SK-N-SH (cell line): ENCODE measurements at places on chromosomes 13 and 19.
A peak's percentile ranks its signal among the peaks of the same experiment; 100 is the strongest.

GRCh38 chr19:290372-291005, 714 bp downstream of the PLPP2 start:
- DNase-seq, result peak; percentile 68

- DNase-seq, result no peak
Measured at GRCh38 chr13:94210816-94211215, 268.7 kb downstream of the DCT start.

- DNase-seq, result no peak
Measured at GRCh38 chr13:76474966-76475365, 411.2 kb downstream of the KCTD12 start.

DNA sequence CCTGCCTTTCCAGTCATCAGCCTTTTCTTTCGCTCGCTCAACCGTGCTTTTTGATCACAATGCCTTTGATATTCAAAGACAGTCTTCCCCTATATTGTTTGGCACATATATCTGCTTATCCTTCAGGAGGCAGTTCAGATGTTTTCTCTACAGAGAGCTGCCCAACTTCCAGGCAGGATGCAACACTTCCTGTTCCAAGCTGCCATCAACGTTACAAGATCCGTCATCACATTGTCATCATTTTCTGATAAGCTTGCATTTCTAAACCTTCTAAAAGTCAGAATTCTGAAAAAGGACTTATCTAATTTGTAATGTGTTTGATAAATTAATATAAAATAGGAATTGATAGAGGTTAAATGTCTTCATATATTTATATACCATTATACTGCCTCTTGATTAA, 574.2 kb downstream of the TBC1D4 start:
- DNase-seq, result no peak

DNA sequence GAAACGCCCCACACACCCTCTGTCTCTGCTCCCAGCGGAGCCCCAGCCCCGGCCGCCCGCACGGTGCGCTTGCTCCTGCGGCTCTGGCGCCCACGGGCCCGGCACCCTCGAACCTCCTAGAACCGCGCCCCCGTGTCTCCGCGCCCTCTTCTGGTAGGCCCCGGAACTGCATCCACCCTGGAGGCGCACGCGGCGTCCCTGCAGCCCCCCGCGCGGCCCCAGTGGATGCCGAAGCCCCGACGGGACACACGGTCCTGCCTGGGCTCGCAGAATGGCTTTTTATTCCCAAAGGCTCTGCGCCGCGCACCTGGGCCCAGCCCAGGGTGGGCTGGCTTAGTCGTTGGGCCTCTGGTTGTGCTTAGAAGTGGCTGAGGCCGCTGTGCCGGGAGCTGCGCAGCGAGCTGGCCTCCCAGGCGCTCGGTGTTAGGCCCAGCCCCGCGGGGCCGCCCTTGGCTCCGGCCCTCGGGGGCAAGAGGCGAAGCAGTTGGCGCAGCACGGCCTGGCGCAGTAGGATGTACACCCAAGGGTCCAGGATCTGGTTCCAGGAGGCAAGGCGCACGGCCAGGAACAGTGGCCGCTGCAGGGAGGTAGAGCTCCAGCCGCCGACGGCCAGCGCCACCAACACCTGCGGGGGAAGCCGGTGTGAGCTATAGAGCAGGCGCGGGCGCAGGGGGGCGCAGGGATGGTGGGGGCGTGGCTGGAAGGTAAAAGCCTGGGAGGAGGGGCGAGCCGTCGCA, 2.8 kb downstream of the PTGER1 start:
- peak; percentile 96 for DNase-seq

GRCh38 chr19:12126707-12127106, 13.4 kb downstream of the ZNF20 start:
- DNase-seq, result peak; percentile 45

- no peak for DNase-seq
Measured at GRCh38 chr19:31461814-31462539, 112.7 kb upstream of the TSHZ3 start.

- no peak for DNase-seq
Measured at GRCh38 chr19:39916236-39916635, 18.2 kb downstream of the FCGBP start.

- DNase-seq, result no peak
Measured at GRCh38 chr19:28301961-28302360, 911.0 kb downstream of the UQCRFS1 start.

DNA sequence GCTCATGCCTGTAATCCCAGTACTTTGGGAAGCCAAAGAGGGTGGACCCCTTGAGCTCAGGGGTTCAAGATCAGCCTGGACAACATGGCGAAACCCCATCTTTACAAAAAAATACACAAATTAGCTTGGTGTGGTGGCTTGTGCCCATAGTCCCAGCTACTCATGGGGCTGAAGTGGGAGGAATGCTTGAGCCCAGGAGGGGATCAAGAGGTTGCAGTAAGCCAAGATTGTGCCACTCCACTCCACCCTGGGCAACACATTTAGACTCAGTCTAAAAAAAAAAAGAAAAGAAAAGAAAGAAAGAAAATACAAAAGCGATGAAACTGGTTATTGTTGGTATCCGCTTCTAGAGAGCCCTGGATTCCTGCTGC, 597.4 kb downstream of the UQCRFS1 start:
- DNase-seq, result no peak

GRCh38 chr13:69324090-69324886, 783.3 kb upstream of the ATXN8OS start:
- DNase-seq, result peak; percentile 12

- no peak for DNase-seq
Measured at GRCh38 chr13:27065582-27065981, 106.0 kb downstream of the USP12 start.

- peak; percentile 48 for DNase-seq
Measured at GRCh38 chr19:57465680-57466381, 8.9 kb upstream of the VN1R1 start.

DNA sequence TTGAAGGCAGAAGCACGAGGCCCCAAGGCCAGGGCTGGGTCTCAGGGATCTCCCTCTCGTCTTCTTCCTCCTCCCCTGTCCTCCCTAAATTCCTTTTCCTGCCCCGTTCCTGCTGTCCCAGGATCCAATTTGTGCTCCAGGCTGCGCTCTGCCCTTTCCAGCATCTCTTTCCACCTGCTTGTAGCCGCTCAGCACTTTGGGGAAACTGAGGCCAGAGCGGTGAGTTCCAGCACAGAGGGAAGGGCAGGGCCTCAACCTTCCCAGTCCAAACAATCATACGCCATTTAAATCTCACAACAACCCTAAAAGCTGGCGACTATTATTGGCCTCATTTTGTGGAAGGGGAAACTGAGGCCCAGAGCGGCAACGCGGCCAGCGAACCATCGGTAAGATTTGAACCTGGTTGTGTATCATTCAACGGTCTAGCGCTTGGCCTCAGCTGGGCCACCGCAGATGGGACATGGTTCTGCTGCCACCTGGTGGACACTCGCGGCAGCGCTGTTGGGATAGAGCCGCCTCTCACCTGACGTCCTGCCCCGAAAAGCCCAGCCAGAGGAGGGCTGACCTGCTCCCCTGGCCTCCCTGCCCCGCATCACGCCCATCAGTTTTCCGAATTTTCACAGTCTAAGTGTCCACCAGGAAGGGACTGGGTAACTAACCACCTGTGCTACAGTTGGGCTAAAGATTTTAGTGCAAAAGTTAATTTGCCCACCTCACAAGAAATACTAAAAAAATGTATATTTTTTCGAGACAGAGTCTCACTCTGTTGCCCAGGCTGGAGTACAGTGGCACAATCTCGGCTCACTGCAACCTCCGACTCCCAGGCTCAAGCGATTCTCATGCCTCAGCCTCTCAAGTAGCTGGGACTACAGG, 4.2 kb upstream of the RPL18A start:
- peak; percentile 84 for DNase-seq

GRCh38 chr19:32397671-32398101, 7.9 kb upstream of the DPY19L3 start:
- no peak for DNase-seq

- DNase-seq, result no peak
Measured at GRCh38 chr13:31968473-31968872, 63.1 kb upstream of the FRY start.

GRCh38 chr13:84864341-84864740, 934.9 kb downstream of the SLITRK6 start:
- no peak for DNase-seq

GRCh38 chr13:19592657-19593180, 31.4 kb upstream of the TPTE2 start:
- no peak for DNase-seq

- DNase-seq, result no peak
Measured at GRCh38 chr19:56137405-56137804, 3.7 kb upstream of the ZNF444 start.

GRCh38 chr19:12786141-12786870, 5.0 kb upstream of the JUNB start:
- DNase-seq, result peak; percentile 46

- DNase-seq, result no peak
Measured at GRCh38 chr13:77952737-77953136, 34.1 kb upstream of the EDNRB start.

- no peak for DNase-seq
Measured at GRCh38 chr13:110812121-110812868, 98.8 kb downstream of the ING1 start.

GRCh38 chr19:52590728-52591127, 20.6 kb downstream of the ZNF701 start:
- no peak for DNase-seq

- no peak for DNase-seq
Measured at GRCh38 chr13:91111476-91112200, 235.8 kb upstream of the MIR17HG start.

GRCh38 chr13:24894277-24894971, 130.5 kb downstream of the RNF17 start:
- no peak for DNase-seq

- peak; percentile 60 for DNase-seq
Measured at GRCh38 chr19:33436360-33437345, 63.1 kb downstream of the CEBPG start.

GRCh38 chr19:14565765-14566711, 5.8 kb downstream of the NDUFB7 start:
- peak; percentile 23 for DNase-seq

GRCh38 chr19:14363183-14364097, 17.8 kb upstream of the ADGRE5 start:
- DNase-seq, result peak; percentile 58

DNA sequence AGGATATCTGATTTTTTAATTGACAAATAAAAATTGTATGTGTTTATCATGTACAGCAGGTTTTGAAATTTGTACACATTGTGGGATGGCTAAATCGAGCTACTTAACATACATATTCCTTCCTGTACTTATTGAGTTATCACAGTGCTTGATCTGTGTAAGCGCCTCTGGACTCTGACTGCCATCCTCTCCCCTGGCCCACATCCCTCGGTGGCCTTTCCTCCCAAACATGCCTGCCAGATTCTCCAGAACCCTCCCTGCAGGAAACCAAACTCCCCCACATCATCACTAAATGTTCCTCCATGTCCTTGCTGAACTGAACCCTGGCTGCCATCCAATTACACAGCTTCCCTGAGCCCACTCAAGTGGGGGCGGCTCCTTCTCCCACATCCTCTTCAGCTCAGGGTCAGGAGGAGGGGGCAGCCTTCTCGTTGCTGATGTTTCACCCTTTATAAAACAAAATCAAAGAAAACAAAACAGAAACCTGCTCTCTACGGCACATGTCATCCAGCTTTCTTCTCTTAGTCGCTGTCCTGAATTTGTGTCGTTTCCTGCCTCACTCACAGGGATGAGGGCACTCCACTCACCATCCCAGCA, 97.1 kb upstream of the SPATA13 start:
- no peak for DNase-seq

DNA sequence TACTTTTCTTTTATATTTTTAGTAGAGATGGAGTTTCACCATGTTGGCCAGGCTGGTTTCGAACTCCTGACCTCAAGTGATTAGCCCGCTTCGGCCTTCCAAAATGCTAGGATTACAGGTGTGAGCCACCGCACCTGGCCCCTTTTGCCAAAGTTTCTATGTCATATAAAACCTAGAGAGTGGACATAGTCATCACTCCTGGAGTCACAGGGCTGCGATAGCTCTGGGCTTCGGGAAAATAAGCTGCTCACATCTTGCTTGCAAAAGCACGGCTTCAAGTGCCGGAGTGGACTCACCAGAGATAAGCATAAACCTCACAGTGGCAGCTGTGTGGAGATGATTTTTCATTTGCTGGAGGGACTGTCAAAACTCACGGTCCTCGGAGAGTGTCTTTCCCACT, 171.2 kb downstream of the TEX29 start:
- DNase-seq, result no peak

DNA sequence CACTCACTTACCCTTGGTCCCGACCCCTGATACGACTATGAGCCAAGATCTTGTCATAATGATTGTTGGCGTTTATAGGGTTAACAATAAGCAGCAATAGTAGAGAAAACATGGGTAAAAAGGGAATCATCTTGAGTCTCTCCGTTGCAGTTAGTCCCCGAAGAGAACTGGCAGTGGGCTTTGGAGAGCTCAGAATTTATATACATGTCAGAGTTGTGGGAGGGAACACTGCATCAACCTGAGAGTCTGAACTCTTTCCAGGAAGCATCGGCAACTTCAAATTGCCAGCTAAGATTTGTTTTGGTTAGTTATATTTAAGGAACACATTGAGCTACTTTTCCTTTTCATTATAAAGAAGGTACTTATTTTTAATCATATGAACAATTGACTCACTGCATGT, at the start of gene POSTN:
TSS of gene POSTN (minus strand) at position 172 of the 400 bp plus-strand sequence. CDS start at position 130, 42 bp downstream.
- no peak for DNase-seq

- no peak for DNase-seq
Measured at GRCh38 chr19:38265213-38265861, 964 bp downstream of the SPINT2 start.

- peak; percentile 61 for DNase-seq
Measured at GRCh38 chr13:114143806-114144605, 11.6 kb upstream of the RASA3 start.

GRCh38 chr19:46299695-46300094, 2.9 kb downstream of the HIF3A start:
- no peak for DNase-seq

DNA sequence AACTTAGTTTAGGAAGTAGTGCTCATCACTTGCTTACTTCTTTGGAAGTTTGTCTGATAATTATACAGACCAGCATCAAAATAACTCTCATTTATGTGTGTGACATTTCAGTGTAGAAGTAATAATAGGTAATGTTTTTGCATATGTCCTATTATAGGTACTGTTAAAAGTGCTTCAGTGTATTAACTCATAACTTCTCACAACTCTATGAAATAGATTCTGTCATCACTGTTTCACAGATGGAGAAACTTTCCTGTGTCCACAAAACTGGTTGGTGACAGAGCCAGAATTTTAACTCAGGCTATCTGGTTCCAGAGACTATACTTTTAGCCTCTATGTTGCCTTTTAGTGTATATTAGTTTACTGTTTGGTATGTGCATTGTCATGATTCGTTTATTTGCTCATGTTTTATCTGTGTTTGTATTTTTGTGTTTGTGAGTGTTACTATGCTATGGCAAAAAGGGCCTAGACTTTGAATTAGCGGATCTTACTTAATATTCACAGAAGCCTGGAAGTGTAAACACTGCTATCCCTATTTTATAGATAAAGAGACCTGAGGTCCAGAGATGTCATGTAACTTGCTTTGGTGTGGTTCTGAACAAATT, 12.7 kb downstream of the LPAR6 start:
- DNase-seq, result no peak
